ENCODE measurements at places on chromosomes 1 and 21.

DNA sequence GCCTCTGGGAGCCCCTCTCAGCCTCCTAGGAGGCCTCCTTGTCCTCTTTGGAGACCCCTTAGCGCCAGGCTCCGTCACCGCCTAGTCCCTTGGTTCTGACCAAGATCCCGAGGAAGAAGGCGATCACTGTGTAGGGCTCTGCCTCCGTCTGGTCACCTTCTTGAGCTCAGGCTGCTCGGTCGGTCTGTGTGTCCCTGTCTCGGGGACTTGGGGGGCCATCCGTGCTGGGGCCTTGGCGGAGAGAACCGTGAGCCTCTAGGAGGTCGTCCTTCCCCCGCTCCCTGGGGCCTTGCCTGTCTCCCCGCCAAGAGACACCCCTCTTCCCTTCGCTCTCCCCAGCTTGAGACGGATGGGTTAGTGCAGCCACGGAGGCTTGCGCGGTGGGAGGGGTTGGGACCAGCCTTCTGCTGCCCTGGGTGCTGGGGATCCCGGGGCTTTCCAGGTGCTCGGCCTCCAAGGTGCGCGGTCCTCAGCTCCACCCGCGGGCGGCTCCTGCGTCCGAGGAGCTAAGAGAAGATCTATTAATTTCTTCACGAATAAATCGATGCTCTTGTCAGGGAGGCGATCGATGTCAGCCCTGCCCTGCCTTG lies 701 bp upstream of the INSRR start:
- DNase-seq = no peak

GRCh38 chr1:21955501-21956281 lies 18.6 kb upstream of the HSPG2 start:
- DNase-seq = no peak

- no peak for DNase-seq
Observed at GRCh38 chr21:32496568-32496967, 84.1 kb downstream of the EVA1C start.

- no peak for DNase-seq
Observed at GRCh38 chr1:227785805-227786671, 29.4 kb upstream of the PRSS38 start.

- DNase-seq = peak; percentile 53
Observed at GRCh38 chr21:25214676-25215075, 392.6 kb downstream of the MRPL39 start.

DNA sequence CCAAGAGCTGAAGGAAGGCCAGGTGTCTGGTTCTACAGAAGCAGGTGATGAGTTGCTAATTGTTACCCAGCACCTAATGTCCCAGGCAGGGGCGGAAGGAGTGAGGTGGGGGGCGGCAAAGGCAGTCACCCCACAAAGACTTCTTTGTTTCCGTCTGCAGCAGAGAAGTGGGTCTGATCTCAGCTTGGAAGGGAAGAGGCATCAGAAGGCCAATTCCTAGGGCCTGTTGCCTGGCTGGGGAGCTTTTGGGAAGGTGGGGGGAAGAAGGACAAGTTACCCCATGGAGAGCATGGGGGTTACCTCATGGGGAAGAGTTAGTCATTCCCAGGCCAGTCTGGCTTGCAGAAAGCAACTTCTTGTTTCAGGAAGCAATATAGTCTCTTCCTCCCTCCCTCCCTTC lies 10.9 kb downstream of the IGSF21 start:
- no peak for DNase-seq

DNA sequence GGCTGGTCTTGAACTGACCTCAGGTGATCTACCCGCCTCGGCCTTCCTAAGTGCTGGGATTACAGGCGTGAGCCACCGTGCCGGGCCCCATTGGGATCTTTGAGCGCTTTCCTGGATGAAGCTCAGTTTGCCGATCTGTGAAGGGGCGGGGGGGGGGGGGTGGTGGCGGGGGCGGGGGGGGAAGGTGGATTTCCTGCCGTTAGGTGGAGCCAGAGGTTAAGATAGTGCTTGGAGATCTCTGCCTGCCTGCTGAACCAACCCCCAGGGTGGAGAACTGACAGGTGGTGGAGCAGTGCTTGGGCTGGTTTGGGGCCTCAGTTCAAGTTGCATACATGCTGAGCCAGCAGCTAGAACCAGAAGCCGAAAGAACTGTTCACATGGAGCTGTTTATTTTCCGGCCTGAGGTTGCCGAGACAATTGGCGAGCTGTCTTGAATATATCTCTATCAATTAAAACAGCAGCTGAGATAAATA lies 1.7 kb downstream of the TMCC2 start:
- DNase-seq = peak; percentile 50

GRCh38 chr1:57882934-57883641 lies 459.2 kb upstream of the DAB1 start:
- DNase-seq = no peak

DNA sequence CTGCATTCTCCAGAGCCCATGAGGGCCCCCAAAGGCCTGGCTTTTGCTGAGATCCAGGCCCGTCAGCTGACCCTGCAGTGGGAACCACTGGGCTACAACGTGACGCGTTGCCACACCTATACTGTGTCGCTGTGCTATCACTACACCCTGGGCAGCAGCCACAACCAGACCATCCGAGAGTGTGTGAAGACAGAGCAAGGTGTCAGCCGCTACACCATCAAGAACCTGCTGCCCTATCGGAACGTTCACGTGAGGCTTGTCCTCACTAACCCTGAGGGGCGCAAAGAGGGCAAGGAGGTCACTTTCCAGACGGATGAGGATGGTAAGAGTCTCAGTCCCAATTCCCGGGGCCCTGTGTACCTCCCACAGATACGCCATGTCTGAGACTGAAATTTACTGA lies 39.1 kb downstream of the PTPRU start:
- DNase-seq = no peak

- DNase-seq = no peak
Observed at GRCh38 chr1:150562446-150563339, 13.5 kb downstream of the ADAMTSL4 start.

- DNase-seq = peak; percentile 3
Observed at GRCh38 chr1:28927648-28928313, 13.4 kb downstream of the EPB41 start.

- peak; percentile 77 for DNase-seq
Observed at GRCh38 chr1:116826818-116827606, 72.8 kb downstream of the CD2 start.

- DNase-seq = no peak
Observed at GRCh38 chr1:207789792-207790787, 38.2 kb downstream of the CD46 start.

GRCh38 chr1:6486433-6487011 lies 4.9 kb downstream of the PLEKHG5 start:
- peak; percentile 76 for DNase-seq

DNA sequence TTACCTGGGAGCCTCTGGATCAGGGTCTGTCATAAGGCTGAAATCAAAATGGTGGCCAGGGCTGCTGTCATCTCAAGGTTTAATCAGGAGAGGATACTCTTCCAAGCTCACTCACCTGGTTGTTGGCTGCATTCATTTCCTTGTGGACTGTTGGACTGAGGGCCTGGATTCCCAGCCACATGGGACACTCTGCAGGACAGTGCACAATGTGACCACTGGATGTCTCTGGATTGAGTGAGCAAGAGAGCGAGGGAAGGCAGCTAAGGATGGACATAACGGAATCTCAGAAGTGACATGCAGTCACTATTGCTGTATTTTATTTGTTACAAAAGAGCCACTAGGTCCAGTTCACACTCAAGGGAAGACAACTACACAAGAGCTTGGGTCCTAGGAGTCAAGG lies 229.1 kb downstream of the S1PR1 start:
- DNase-seq = no peak

- DNase-seq = peak; percentile 56
Observed at GRCh38 chr1:58162952-58163550, 383.5 kb downstream of the OMA1 start.

- peak; percentile 28 for DNase-seq
Observed at GRCh38 chr1:27575840-27576331, 28.1 kb downstream of the AHDC1 start.

DNA sequence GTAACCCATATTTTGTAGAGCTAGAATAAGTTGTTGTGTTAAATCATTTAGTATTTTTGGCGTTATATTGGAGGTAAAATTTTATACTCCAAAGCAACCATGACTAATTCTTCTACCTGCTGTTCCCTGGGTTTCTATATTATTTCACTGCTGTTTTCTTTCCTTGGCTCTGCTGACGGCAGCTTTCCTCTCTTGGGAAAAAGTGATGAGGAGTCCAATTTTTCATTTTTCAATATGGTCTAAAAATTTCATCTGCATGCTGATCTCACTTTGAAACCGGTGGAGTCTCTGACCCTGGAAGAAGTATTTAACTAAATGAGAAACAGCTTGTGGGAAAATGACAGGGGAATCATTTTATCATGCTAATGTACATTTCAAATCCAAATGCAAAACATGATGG lies 110.2 kb downstream of the IFI44 start:
- DNase-seq = no peak

GRCh38 chr1:192592981-192593708 lies 17.6 kb downstream of the RGS1 start:
- no peak for DNase-seq

- DNase-seq = peak; percentile 36
Observed at GRCh38 chr1:235329139-235329902, 951 bp downstream of the GGPS1 start.

DNA sequence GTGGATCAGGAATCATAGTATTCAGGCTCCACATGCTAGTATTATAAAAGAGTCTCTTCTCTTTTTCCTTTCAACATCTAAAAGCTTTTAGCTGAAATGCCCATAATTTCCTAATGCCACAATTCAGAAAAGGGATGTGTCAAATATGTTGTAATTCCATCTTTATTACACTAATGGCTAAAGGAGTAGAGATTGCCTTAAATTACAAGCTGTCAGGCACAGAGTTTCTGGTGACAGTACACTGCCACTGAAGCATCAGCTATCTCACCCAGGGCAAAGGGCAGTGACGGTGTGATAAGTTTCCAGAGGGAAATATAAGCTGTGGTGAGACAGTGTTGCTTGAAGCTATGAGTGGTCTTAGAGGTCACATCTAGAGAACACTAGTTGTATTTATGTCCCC lies 581.1 kb downstream of the KCNT2 start:
- no peak for DNase-seq

- DNase-seq = no peak
Observed at GRCh38 chr1:181718034-181718433, 234.7 kb downstream of the CACNA1E start.

GRCh38 chr1:64848136-64848535 lies 103.3 kb downstream of the RAVER2 start:
- DNase-seq = no peak

GRCh38 chr1:119410961-119411360 lies 4.0 kb upstream of the HSD3B2 start:
- DNase-seq = no peak

GRCh38 chr1:205985330-205986005 lies 17.7 kb downstream of the RAB7B start:
- DNase-seq = no peak

- DNase-seq = no peak
Observed at GRCh38 chr1:170415710-170416372, 116.1 kb upstream of the GORAB start.

DNA sequence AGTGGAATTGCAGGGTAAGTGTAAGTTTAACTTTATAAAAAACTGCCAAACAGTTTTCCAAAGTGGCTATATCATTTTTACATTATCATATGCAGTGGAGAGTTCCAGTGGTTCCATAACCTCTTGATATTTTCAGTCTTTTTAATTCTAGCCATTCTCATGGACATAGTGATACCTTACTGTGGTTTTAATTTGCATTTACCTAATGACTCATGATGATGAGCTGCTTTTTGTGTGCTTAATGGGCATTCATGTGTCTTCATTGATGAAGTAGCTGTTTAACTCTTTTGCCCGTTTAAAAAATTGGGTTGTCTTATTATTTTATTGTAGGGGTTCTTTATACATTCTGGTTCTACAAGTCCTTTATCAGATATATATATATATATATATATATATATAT lies 29.4 kb downstream of the SNX27 start:
- DNase-seq = no peak

GRCh38 chr1:150484861-150485260 lies 2.4 kb upstream of the TARS2 start:
- peak; percentile 59 for DNase-seq

DNA sequence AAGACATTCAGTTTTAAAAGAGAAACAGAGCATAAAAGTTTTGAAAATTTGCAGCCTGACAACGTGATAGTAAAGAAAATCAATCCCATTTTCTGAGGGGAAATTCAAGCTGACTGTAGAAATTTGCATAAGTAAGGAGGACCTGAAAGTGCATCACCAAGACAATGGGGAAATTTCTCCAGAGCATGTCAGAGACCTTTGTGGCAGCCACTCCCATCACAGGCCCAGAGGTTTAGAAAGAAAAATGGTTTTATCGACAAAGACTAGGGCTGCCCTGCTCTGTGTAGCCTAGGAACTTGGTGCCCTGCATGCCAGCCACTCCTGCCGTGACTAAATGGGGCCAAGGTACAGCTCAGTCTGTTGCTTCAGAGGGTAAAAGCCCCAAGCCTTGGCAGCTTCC lies 1640.2 kb upstream of the PRMT6 start:
- DNase-seq = no peak

DNA sequence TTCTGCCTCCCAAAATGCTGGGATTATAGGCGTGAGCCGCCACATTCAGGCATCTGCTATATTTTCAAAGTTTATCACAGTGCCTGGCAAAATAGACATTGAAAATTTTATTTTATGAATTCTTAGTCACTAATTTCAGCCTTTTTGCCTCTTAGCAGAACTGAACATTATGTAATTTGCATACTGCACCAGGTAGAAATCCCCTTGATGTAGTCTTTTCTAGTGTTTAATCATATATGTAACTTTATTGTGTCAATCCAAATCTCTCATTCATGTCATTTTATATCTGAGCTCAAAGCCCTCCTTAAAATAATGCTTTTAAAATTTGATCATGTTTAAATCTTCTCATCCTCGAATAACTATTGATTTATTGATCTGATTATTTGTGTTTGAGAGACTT lies 19.2 kb downstream of the WDTC1 start:
- DNase-seq = no peak

- no peak for DNase-seq
Observed at GRCh38 chr1:213274140-213274539, 223.1 kb downstream of the RPS6KC1 start.

DNA sequence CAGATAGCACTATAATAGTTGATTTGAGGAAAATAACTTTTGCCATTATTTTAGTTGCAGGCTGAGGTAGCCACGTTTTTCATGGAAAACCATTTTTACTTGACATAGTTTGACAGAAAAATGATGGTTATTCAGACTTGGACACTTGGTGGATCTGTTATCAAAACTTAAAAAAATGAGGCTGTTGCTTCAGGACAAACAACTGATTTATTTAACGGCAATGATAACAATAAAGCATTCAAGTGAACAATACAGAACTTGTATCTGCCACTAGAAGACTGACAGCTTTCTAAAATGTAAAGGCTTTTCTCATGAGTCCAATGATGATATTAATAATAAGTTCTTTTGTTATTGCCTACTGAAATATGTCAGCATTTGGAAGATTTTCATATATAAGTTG lies 322.9 kb downstream of the BRINP3 start:
- no peak for DNase-seq

DNA sequence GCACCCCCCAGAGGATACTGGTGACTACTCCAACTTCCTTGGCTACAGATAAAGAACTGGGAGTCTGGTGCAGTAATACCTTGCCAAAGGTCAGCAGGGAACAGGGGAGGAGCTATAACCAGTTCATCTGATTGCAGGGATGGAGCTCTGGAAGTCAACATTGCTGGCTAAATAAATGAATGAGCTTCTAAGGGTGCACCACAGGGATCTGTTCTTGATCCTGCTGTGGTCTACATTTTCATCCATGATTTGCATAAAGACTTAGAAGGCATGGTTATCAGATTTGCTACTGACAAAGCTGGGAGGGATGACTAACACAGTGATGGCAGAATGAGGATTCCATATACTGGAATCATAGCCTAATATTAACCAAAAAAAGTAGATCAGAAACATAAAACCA lies 18.3 kb downstream of the PLEKHA6 start:
- peak; percentile 34 for DNase-seq

- no peak for DNase-seq
Observed at GRCh38 chr1:109639841-109640184, 16.1 kb upstream of the GSTM4 start.
